NCI-H69 (cell line): ENCODE measurements at places on chromosomes 12 and 14.

- DNase-seq, result no peak
These were observed 159.5 kb upstream of the HMGA2 start for GRCh38 chr12:65664715-65665250.

- DNase-seq, result peak; percentile 86
These were observed 10.3 kb downstream of the EXOC3L4 start for GRCh38 chr14:103104654-103105452.

DNA sequence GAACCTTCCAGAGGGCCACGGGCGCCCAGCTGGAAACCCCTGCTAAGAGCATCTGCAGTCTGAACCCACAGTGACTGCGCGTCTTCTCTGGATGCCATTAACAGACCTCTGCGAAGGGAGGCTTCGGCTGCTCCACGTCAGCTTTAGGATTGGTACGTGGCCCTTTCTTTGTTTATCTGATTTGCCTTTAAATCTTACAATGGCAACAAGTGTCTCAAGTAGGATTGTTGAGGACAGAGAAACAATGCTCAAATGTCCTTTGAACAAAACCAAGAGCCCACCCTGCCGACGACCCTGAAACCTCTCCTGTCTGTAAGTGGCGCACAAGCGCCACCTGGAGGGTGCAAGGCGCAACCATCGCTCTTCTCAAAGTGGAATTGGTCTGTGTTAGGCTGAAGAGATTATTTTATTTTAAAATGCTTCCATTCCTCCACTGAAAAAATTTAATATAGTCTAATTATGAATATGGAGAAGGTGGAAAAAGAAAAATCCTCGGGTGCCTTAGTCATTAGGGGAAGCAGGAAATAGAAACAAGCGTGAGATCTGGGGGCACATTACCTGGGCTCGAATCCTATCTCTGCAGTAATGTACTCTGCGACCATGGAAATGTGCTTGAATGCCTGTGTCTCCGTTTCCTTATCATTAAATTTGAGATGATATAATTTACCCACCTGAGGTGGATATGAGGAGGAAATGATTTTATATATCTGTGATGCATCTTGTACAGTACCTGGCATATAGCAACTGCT is 82.6 kb upstream of the PTPRB start:
- peak; percentile 52 for DNase-seq

DNA sequence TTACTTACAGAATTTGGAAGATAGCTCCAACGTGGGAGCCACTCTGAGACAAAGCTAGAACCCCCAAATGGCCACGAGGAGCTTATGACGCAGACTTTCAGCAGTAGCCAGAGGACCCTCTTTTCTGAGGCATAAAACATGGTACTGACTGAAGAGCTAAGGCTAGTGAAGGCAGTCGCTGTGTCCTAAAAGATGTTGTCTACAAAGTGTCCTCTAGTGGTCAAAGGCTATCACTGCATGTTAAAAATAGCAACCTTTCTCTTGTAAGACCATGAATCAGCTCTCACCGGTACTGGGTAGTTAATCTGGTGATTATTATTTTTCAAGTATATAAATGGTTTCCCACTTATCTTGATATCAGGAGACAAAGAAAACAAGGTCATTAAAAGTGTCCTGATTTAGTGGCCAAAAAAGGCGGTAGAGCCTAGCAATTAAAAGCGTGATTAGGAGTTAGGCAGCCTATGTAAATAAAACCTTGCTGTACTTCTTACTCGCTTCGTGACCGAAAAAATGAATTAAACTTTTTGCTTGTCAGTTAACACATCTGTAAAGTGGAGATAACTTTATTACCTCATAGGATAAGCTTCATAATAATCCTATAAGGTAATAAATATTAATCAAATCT is 47.0 kb upstream of the LGR5 start:
- DNase-seq, result peak; percentile 70

DNA sequence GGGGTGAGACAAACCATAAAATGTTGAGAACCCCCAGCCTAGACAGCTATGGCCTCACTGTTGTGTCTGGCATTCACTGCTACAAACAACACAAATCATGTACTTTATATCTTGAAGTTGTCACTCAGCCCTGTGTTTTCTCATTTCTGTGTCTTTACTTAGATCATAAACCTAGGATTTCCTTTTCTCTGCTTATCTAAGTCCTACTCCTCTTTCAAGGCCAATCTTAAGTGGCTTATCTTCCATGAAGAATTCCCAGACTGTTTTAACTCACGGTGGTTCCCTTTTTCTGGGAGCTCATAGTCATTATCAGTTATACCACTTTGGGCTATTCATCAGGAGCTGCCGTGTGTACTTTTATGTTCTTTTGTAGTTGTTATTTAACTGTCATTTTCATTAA is 42.1 kb downstream of the FLRT2 start:
- no peak for DNase-seq

DNA sequence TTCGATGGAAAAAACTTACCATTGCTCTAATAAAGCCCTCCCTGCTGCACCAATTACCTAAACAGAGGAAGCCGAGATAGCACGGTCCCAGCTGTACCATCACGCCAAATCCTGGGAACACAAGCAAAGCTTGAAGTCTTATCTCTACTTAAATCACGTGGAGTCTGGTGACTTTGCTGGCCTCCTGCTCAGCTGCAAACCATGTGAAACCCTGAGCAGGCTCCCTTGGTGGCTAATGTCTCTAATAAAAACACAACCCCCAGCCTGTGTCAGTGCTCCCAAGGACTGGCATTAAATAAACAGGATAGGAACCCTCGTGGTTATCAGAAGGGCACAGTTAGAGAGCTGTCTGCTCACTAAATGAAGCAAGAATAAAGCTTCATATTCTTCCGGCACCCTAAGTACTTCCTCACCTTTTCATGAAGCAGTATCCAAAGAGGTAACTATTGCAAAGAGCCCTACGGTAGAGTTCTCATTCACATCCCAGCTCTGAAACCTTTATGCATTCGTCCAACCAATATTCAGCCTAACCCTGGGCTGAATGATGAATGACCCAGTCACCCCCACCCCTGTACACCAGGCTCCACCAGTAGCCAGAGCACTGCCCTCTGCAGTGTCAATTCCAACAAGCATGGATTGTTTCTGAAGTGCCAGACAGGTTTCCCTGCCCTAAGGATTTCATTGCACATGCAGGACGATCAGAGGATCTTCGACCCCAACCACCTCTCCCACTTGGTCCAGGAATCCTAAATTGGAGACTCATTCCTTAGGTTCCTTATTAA is 452.7 kb upstream of the TMPO start:
- no peak for DNase-seq

GRCh38 chr12:43550831-43551271 is 1.2 kb downstream of the ADAMTS20 start:
- no peak for DNase-seq

GRCh38 chr12:46181465-46181864 is 87.4 kb downstream of the SLC38A1 start:
- no peak for DNase-seq

DNA sequence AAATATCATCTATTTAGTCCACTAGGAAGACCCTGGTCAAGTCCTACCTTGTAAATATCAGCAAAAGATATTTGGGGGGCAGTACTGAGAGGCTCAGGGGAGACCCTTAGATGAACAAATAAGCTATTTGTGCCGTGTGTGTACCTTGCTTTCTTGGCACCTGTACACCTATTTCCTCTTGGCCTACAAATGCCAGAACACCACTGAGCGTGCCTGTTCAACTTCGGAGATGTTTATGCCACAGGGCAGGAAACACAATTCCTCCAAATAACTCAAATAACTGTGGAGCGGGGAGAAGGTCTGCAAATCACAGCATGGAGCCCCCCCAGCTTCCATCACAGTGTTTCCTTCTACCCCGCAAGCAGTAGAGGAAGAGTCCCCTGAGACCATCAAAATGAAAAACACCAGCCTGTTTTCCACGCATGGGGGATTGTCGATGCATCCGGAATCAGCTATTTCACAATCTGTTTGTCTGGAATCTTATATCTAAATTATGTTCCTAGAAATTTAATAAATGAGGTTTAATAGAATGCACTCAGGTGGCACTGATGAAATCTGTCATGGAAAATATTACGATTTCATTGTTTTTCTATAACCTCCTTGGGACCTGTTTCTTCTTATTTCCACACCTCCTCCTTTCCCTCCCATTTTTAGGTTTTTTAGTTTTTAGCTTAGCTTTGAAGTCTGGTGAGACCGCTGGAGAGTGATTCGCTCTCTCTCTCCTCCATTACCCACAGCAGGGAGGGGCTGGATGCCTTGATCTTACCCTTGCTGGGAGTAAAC is 254.0 kb upstream of the SRRM4 start:
- DNase-seq, result no peak

DNA sequence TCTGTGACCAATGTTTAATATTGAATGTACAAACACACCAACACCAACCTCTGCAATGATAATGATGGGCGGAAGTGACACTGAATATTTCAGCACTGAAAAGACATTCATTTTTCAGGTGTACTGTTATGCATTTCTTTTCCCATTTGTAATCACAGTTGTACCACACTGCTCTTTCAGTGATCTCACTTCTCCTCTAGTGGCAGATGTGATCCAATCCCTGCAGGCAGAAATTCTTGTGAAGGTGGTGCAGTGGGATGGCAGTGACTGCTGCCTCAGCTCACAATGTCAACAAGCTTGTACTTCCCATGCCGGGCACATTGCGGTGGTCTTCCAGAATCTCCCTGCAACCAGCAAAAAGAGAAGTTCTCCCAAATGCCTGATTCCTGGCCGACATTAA is 23.0 kb upstream of the ERGIC2 start:
- DNase-seq, result no peak

GRCh38 chr12:66071549-66071948 is 59.0 kb downstream of the LLPH start:
- no peak for DNase-seq

GRCh38 chr14:89330236-89331002 is 86.6 kb downstream of the FOXN3 start:
- no peak for DNase-seq

GRCh38 chr12:115257791-115258190 is 573.8 kb upstream of the TBX3 start:
- no peak for DNase-seq

GRCh38 chr14:89673512-89674225 is 256.6 kb upstream of the FOXN3 start:
- DNase-seq, result no peak

DNA sequence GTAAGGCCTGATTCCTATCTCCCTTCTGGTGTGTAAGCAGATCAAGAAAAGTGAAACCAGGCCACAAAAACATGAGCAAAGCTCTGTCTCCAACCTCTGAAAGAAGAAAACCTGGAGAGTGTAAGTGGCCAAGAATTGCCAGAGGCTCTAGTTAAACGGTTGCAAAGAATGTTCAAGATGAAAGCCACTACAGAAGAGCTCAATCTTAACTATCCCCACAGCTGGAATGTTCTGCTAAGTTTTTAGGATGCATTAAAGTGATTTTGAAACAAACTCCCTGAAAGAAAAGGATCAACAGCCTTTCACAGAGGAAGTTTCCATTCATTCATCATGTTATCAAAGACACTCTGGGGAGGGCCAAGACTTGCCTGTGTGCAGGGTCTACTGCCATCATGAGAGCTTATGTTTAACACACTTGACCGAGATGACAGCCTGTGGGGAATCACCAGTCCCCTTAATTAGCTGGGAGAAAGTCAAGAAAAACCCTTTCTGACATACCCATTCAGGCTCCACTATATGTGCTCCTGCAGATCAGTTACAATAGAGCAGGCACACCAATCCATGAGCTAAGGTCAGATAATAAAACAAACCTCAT is 128.0 kb upstream of the OVCH1 start:
- DNase-seq, result no peak

DNA sequence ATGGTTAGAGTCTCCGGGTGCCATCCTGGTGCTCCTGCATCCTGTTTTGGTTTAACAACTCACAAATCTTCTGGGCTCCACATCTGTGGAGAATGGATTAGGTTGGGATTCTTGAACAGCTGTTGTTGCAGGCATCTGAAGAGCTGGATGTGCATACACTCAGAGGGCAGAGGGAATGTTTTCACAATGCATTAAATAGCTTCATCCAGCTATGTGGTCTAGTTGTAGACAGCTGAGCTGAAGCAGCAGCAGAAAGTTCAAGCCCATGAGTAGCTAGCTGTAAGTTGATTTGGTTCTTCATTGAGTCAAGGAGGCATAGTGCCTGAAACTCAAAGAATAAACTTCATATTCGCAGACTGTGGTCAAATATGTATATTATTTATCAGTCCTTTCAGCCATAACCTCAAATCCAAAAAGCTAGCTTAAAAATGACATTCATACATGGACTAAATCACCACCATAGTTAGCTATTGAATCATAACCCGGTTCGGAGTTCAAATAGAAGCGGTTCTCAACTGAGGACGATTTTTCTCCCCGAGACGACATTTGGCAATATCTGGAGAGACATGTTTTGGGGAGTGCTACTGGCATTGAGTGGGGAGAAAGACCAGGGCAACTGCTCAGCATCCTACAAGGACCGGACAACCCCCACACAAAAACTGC is 858 bp upstream of the ANKRD13A start:
- DNase-seq, result peak; percentile 38

GRCh38 chr12:95055057-95055456 is 18.4 kb downstream of the NR2C1 start:
- no peak for DNase-seq

DNA sequence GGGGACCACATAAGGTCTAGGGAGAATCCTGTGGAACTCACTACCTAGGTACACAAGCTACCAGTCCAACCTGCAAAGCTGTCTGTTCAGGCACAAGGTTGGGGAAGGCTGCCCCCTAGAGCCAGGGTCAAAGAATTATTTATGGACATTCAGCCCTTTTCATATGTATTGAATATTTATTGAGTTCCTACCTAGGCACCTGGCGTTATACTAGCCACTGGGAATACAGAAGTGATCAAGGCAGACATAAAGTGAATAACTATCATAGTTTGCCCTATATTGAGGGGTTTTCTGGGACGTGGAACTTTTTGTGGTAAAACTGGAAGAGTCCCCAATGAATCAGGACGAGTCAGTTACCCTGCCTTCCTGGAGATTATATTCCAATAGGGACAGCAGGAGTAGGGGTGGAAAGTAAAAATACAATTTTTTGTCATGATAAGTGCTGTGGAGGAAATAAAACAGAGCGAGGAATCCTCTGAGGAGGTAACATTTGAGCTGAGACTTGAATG is 5.8 kb upstream of the SLC48A1 start:
- peak; percentile 79 for DNase-seq

GRCh38 chr12:116048879-116049278 is 228.6 kb downstream of the MED13L start:
- peak; percentile 31 for DNase-seq

DNA sequence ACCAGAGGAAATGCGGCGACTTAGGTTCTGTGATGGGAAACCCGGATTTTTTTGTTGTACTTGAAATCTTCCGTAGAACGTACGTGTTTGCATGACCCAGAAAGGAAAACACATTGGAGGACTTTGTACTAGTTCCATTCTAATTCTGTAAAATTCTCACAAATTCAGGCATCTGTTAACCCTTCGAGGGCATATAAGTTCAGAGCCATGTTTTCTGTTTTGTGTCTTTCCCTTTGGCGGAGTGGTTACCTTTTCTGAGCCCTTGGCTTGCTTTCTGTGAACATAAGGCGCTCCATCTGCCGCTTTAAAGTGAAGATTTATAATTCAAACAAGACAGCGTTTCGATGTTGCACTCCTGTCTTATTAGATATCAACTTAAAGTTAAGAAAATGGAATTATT is 34.2 kb downstream of the BICD1 start:
- DNase-seq, result peak; percentile 69
